Mammary epithelial cell (primary cell): ENCODE measurements at places on chromosomes 16 and 17. TPM values are rescaled to one million over a fixed set of nuclear protein-coding genes. Genes with fewer than 3 reads are reported as not detected.

The TMIGD1 gene
- not detected for total RNA-seq

The ABCA10 gene
- total RNA-seq, result 2.0 and 2.1 TPM in 2 replicates

The ESRP2 gene
- 42.1 and 47.7 TPM in 2 replicates for total RNA-seq

The RNF151 gene
- total RNA-seq, result not detected in 2 replicates

The EVPLL gene
- 0.17 TPM for total RNA-seq

The KRT33B gene
- 0.17 TPM for total RNA-seq

The USP6 gene
- total RNA-seq, result not detected

The TEKT3 gene
- total RNA-seq, result not detected in 2 replicates

The CD300A gene
- total RNA-seq, result not detected in 2 replicates

- DNase-seq, result no peak
Observed at GRCh38 chr17:19645734-19646201, 2.8 kb upstream of the ALDH3A2 start.

DNA sequence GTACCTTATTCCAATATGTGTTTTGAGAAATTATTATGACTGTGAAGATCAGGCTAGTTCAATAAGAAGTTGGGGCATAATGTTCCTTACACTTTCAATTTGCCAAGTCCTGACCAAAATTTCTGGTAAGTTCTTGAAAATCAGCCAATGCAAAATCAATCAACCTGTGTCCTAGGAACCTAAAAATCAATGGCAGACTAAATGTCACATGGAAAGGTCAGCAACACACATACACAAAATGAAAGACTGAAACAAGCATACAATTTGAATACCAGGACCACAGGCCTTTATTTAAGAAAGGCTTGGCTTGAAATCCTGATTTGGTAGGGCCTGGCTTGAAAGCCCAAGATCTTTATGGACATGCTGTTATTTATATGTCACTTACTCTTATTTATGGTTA lies 155.5 kb upstream of the ZKSCAN2 start:
- DNase-seq, result no peak

GRCh38 chr16:66521951-66522771 lies 27.8 kb downstream of the TK2 start:
- DNase-seq, result peak; percentile 100

- DNase-seq, result peak; percentile 94
Observed at GRCh38 chr17:82283208-82283749, 9.8 kb upstream of the CSNK1D start.

DNA sequence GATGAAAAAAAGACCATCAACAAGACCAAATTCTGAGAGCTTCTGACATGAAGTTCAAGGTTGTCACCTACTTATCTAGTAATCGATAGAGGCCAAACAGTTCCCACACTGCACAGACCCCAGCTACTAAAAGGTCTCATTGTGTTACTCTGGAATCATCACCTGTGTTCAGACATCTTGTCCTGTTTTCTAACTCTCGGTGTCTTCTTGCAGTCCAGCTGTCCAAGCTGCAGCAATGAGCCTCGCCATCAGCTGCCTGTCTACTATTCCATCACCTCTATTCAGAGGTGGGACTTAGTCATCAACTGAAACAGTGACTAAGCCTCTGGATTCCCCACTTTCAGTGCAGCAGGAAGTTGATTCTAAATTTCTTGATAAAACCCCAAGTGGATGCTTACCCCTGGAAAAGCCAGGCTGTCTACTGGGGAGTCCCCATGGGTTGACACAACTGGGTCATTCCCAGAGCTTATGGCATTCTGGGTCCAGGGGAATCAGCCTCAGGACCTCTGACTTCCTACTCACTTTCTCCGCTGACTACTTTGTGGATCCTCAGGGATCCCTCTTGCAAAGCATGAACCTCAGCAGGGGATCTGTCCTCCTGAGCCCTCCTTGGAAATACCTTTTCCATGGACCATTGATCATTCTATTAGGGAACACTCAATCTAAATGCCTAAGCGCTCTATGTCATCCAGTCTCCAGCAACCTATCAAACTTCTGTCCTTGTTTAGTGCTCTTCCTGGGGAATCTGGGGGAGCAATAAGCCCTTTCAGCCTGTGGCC lies 46.5 kb downstream of the HNF1B start:
- peak; percentile 96 for DNase-seq

- no peak for DNase-seq
Observed at GRCh38 chr16:87931504-87931903, 4.8 kb downstream of the CA5A start.

DNA sequence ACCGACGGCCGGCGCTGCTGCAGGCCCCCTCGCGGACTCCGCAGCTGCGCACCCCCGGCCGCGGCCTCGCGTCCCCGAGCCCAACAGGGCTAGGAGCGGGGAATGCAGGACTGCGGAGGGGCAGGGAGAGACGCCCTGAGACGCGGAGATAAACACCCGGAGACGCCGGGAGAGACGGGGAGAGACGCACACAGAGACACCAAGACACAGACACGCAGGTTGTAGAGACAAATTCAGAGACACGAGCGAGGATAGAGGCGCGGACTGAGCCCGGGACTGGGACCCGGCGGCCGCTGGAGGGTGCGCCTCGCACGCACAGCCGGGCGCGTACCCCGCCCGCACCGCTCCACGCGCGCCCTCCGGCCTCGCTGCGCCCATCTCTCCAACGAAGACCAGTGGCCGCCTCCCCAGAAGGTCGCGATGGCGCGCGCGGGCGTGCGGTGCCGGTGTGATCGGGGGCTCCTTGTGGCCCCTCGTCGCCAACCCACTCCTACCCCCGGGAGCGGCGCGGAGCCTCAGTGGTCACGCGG lies 902 bp downstream of the STAC2 start:
- DNase-seq, result no peak

DNA sequence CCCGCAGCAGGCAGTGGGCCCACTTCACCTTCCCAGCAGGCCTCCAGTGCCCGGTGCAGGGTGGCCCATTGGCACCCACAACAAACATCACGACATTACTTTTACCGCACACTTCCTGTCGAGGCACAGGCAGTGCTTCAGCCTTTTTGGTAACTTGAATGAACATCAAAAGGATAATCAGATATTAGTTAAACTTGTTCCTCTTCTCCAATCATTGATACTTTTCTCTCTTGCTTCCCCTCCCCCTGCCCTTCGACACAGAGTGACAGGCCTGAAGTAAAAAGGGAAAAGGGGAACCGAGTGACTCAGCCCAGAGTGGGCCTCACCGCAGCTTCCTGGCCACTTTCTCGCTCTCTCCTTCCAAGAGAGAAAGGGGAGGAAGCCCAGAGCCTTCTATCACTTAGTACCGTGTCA lies 507.0 kb downstream of the MAF start:
- no peak for DNase-seq

DNA sequence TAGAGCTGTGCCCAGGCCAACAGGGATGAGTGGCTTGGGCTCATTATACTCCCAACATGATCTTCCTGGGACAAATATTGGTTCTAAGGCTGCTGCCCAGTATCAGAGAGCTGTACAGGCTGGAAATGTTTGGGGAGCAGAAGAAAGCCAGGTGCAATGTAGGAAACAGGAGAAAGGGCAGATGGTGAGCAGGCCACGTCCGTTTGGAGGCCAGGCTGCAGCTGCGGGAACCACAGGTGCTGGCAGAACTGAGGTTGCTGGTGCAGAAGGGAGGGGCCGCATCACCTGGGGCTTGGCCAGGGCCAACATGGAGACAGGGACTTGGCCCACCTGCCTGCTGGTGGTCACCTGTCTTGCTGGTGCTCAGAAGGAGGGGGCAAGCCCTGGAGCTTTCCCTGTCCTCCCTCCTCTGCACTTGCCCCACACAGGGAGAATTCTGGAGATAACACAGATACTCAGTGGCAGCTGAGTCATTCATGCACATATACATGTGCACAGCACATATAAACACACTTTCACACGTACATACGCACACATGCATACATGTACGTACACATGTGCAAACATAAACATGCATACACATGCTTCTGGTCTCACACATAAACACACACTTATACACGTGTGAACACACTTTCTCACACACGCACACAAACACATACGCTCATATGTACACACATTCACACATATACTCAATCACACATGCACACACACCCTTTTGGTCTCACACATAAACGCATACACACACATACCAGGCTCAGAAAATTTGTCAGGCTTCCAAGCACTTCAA lies 67.7 kb downstream of the WSCD1 start:
- no peak for DNase-seq
